ENCODE measurements at places on chromosomes 7 and 10. TPM values are rescaled to one million over a fixed set of nuclear protein-coding genes. Genes with fewer than 3 reads are reported as not detected.

SRRM3 gene
- total RNA-seq = 3.4 TPM

MUC3A gene
- total RNA-seq = not detected

AMZ1 gene
- total RNA-seq = not detected

NPC1L1 gene
- total RNA-seq = not detected

ASZ1 gene
- not detected for total RNA-seq

CNNM1 gene
- total RNA-seq = not detected

INMT gene
- total RNA-seq = 51.8 TPM

C10orf95 gene
- not detected for total RNA-seq

SEMA3E gene
- 4.3 TPM for total RNA-seq

AGMO gene
- total RNA-seq = not detected

CYP26C1 gene
- total RNA-seq = not detected

OR2A42 gene
- not detected for total RNA-seq

GDF2 gene
- total RNA-seq = 0.21 TPM

APBB1IP gene
- total RNA-seq = not detected

Data from ascending aorta (tissue), 2 donors.